ENCODE measurements at places on chromosomes 2 and 18. TPM values are rescaled to one million over a fixed set of nuclear protein-coding genes. Genes with fewer than 3 reads are reported as not detected.

TDRD15 gene
- not detected for polyA plus RNA-seq

RAMP1 gene
- polyA plus RNA-seq, result 14.1 TPM

TRIM43 gene
- polyA plus RNA-seq, result 0.25 TPM

SNED1 gene
- 2.0 TPM for polyA plus RNA-seq

SNORC gene
- polyA plus RNA-seq, result 2.1 TPM

CCDC148 gene
- polyA plus RNA-seq, result not detected

MC5R gene
- polyA plus RNA-seq, result not detected

SLC66A2 gene
- 20.0 TPM for polyA plus RNA-seq

LIMS2 gene
- 66.6 TPM for polyA plus RNA-seq

PLCD4 gene
- not detected for polyA plus RNA-seq

DBI gene
- 546 TPM for polyA plus RNA-seq

SPEG gene
- polyA plus RNA-seq, result 65.1 TPM

IL36B gene
- polyA plus RNA-seq, result not detected

USP34 gene
- 43.9 TPM for polyA plus RNA-seq

REG3G gene
- 6.9 TPM for polyA plus RNA-seq

ERBB4 gene
- 0.12 TPM for polyA plus RNA-seq

DLX1 gene
- polyA plus RNA-seq, result not detected

FAP gene
- 1.2 TPM for polyA plus RNA-seq
